NCI-H1694 (cell line): ENCODE measurements at places on chromosomes 5 and 9.
A peak's percentile ranks its signal among the peaks of the same experiment; 100 is the strongest.

- no peak for DNase-seq
Observed at GRCh38 chr5:165055476-165055875, 1550.1 kb downstream of the MAT2B start.

GRCh38 chr5:56898213-56898612 is 11.2 kb upstream of the SETD9 start:
- DNase-seq, result no peak

DNA sequence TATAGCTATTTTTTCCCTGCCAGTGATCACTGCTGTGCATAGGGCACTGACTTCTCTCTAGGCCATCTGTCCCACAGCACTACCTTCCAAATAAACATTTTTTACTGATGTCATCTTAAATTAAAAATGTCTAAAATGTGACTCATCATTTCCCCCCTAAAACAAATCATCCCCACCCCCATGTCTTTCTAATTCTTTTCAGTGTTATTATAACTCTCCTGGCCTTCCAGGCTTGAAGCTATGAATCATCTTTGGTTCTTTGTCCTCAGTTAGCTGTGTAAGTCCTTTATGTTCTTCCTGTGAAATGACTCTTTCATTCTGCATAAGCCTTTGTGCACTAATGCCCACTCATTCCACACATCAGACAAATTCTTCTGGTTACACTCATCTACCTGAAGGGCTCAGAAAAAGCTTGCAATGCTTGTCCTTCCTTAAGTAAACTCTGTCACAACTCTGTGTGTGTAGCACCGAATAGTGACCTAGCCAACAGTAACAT is 78.1 kb downstream of the CFAP95 start:
- DNase-seq, result no peak

GRCh38 chr5:141914199-141914743 is 9.4 kb upstream of the DELE1 start:
- DNase-seq, result no peak

- no peak for DNase-seq
Observed at GRCh38 chr5:177410575-177410974, 1.2 kb upstream of the F12 start.

- peak; percentile 17 for DNase-seq
Observed at GRCh38 chr5:79513308-79513703, 628 bp downstream of the HOMER1 start.

DNA sequence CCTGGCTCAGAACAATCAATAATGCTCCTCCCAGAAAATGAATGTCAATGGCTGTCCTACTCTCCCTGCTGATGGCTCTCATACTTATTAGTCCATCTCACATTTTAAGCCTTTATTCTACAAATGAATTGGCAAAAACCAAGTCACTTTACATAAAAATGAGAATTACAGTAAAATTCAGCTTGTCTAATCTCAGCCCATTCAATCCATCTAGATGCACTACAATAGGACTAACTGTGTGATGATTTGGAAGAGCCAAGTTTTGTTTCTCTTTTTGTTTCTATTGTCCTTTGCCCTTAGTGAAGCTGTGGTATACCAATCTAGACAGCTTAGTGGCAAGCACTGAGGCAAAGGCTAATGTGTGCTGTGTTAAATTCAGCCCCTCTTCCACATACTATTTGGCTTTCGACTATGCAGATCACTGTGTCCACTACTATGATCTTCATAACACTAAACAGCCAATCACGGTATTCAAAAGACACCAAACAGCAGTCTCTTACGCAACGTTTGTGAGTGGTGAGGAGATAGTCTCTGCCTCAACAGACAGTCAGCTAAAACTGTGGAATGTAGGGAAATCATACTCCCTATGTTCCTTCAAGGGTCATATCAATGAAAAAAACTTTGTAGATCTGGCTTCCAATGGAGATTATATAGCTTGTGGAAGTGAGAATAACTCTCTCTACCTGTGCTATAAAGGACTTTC is 140.8 kb upstream of the ZNF462 start:
- DNase-seq, result no peak

GRCh38 chr9:73995836-73996235 is 501.3 kb upstream of the RORB start:
- DNase-seq, result no peak

GRCh38 chr5:101390151-101390908 is 487.2 kb upstream of the ST8SIA4 start:
- peak; percentile 55 for DNase-seq

- DNase-seq, result no peak
Observed at GRCh38 chr5:96338091-96338490, 95.0 kb downstream of the PCSK1 start.
